Vein endothelial cell (primary cell): ENCODE measurements at places on chromosomes 4 and X. TPM values are rescaled to one million over a fixed set of nuclear protein-coding genes. Genes with fewer than 3 reads are reported as not detected.

TLR1 gene
- total RNA-seq = 4.6 and 9.8 TPM in 2 replicates

SEC31A gene
- 365 and 381 TPM in 2 replicates for total RNA-seq

HSFX2 gene
- not detected in 2 replicates for total RNA-seq

FAM241A gene
- 16.0 and 26.7 TPM in 2 replicates for total RNA-seq

GAGE2A gene
- total RNA-seq = not detected in 2 replicates

LRIT3 gene
- total RNA-seq = under 0.01 and 0.19 TPM in 2 replicates

PLXNA3 gene
- 14.9 and 21.6 TPM in 2 replicates for total RNA-seq

LONRF3 gene
- 11.3 and 15.7 TPM in 2 replicates for total RNA-seq

CSAG2 gene
- not detected in 2 replicates for total RNA-seq

POLN gene
- total RNA-seq = 2.0 TPM in 2 replicates

MID2 gene
- total RNA-seq = 67.5 and 89.2 TPM in 2 replicates

RTL9 gene
- not detected in 2 replicates for total RNA-seq

CXXC4 gene
- total RNA-seq = under 0.01 TPM in 1 of 2 replicates, not detected in the other

SLC10A6 gene
- total RNA-seq = 0.10 TPM in 1 of 2 replicates, not detected in the other

NWD2 gene
- total RNA-seq = not detected in 2 replicates

MYOZ2 gene
- not detected in 2 replicates for total RNA-seq
